GM12892 (cell line): ENCODE measurements at places on chromosomes 13 and 19.

DNA sequence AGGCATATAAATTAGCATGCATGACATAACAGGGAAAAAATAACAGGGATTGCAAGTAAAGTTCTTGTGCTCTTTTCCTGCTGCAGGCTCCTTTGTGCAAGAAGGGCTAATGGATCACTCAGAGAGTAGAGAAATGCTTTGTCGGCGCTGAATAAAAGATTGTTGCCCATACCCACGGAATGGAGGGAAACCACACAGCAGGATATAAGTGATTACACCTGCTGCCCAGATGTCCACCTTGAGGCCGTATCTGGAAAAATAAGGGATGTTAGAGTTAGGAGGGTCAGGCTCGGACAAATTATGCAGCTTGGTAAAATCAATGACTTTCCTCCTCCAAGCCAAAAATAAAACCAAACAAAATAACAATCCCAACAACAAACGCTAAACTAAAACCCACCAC is 322.3 kb downstream of the DCLK1 start:
- no peak for DNase-seq

- DNase-seq = no peak
Observed at GRCh38 chr13:113879017-113879416, 15.1 kb upstream of the GAS6 start.

DNA sequence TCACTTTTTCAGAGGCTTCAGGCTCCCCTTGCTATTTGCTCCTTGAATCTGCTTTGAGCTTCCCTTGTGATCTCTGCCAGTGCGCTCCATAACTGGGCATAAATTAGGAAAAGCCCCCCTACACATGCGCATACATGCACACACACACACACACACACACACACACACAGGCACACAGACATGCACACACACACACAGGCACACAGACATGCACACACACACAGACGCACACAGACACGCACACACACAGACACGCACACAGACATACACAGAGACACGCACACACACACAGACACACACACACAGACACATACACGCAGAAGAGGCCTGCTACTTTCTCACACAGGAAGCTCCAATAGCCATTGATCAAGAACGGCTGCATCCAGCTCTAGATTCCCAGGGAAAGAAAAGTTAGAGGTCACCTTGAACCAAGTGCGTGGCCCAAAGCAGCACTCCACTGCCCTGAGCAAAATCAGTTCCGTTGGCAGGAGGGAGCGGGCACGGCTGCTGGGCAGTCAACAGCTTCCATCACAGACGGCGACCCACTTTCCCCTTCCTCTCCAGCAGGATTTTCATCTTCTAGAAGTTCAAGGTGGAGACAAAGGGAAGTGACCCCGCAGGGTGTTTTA is 145.6 kb downstream of the DPF1 start:
- DNase-seq = no peak

- no peak for DNase-seq
Observed at GRCh38 chr13:85828094-85828684, 29.0 kb upstream of the SLITRK6 start.

DNA sequence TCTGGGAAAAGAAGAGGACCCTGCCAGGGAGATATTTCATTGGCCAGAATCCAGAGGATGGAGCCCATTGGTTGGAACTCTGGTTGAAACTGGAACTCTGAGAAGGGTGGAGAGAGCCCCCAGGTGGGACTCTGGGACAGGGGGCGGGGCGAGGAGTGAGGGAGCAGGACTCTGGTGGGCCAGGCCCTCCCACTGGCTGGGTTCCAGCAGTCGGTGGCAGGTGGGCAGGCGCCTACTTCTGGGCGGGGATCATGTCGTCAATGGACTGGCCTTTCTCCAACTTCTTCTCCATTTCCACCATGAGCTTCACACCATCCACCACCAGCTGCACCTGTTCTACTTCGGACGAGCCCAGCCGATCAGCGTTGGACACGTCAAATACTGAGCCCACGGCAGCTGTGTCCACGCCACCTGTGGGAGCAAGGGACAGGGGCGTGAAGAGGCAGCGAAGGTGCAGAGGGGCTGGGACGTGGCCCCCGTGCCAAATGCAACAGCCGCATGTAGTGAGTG is 16.1 kb downstream of the CKM start:
- no peak for DNase-seq

DNA sequence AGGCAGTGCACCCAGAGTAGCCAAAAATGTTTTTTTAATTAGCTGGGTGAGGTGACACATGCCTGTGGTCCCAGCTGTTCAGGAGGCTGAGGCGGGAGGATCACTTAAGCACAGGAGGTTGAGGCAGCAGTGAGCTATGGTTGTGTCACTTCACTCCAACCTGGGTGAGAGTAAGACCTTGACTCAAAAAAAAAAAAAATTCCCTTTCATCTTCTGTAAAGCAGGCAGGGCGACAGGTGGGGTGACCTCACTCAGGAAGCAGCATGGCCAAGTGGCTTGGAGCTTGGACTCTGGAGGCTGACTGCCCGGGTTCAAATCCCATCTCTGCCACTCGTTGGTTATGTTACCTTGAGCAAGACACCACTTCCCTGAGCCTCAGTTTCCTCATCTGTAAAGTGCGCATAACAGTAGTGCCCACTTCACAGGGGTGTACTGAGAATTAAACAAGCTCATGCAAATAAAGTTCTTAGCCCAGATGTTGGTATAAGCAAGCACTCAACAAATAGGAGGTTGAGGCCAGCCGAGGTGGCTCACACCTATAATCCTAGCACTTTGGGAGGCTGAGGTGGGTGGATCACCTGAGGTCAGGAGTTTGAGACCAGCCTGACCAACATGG is 48.3 kb downstream of the MAP4K1 start:
- no peak for DNase-seq

- no peak for DNase-seq
Observed at GRCh38 chr13:111640006-111640405, 319.6 kb downstream of the TEX29 start.

DNA sequence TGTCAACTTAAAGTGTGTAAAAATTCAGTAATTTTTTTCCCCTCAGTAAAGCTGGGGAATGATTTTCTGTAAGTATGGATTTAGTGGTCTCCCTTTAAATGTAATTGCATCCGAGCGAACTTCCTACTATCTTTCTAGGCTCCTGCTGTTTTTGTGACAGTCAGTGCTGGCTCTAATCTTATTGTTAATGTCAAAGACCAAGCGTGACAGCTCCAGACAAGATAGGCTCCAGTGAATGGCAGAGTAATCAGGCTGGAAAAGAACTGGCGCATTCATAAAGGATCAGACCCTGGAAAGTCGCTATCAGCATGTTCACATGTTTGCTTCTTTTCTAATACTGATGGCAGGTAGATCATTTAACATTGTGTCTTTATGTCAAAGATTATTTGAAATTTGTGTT is 908.0 kb upstream of the ATXN8OS start:
- no peak for DNase-seq

GRCh38 chr19:7738023-7738422 is 6.1 kb upstream of the CLEC4G start:
- DNase-seq = no peak

- no peak for DNase-seq
Observed at GRCh38 chr13:53343361-53343744, 314.7 kb downstream of the OLFM4 start.
